ENCODE measurements at places on chromosomes 3 and 15. TPM values are rescaled to one million over a fixed set of nuclear protein-coding genes. Genes with fewer than 3 reads are reported as not detected.

The HCLS1 gene
- 28.6 TPM for total RNA-seq

The CEP19 gene
- 5.4 TPM for total RNA-seq

The PLAAT1 gene
- not detected for total RNA-seq

The FEM1B gene
- total RNA-seq = 36.2 TPM

The CCR8 gene
- total RNA-seq = not detected

The SRPRB gene
- 110 TPM for total RNA-seq

- H3K4me1 ChIP-seq = no peaks in the 10 kb centered on the region
- no peak overlapping the region for H3K27ac ChIP-seq
- no peak for DNase-seq
- no peaks in the 10 kb centered on the region for H3K27me3 ChIP-seq
- no peak overlapping the region for H3K4me3 ChIP-seq
Measured at GRCh38 chr3:339351-339750, 142.8 kb downstream of the CHL1 start.

- H3K27ac ChIP-seq = no peak overlapping the region
- DNase-seq = no peak
- no peaks in the 10 kb centered on the region for H3K36me3 ChIP-seq
- no peaks in the 10 kb centered on the region for H3K27me3 ChIP-seq
- no peak overlapping the region for H3K4me3 ChIP-seq
- H3K4me1 ChIP-seq = peaks cover 36% of the 10 kb centered on the region
Measured at GRCh38 chr3:73558727-73559075, 66.0 kb downstream of the PDZRN3 start.

DNA sequence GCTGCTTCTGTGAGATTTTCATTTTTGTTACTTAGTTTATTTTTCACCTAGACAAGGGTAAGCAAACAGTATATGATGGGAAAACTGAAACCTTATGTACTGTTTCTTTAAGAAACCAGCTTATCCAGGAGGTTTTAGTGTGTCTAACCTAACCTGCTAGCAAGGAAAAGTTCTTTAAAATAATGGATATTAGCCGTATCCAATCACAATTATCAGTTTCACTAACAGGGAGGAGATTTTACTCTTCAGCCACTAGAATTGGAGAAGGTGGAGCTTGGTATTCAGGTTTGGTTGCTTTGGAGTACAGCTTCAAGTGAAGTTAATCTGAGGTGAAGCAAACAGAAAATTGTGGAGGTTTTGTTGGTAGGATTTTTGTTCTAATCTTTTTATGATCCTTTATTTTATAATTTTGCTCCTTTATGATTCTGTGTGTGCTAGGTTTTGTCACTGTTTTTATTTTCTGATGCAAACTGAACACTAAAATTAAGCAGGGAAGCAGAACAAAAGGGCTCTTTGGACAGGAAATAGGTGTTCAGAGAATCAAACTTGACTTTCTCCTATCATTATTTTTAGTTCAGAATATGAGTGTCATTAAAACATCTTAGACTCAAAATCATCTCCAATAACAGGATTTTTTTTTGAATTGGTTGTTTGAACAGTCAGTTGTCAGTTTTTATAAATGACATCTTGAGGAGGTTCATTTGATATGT is 13.0 kb downstream of the ZFAND6 start:
- peak; percentile 90 for DNase-seq
- H3K4me1 ChIP-seq = peaks cover 66% of the 10 kb centered on the region
- no peaks in the 10 kb centered on the region for H3K27me3 ChIP-seq
- H3K36me3 ChIP-seq = no peaks in the 10 kb centered on the region

DNA sequence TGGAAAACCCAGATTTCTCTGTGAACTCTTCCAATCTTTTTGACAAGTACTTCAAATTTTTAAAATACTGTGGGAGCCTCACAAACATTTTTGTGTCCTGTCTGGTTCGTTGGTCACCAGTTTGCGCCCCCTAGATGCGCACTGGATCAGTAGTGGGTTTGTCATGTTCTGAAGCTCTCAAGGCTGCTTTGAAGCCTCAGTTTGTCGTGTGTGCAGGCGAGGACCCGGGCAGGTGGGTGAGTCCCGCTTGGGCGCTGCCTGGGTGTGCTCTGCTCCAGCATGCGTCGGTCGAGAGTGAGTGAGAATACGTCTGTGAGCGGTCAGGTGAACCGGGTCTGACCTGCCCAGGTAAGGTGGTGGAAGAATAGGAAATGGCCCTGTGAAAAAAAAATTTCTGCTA is 17.3 kb upstream of the AEN start:
- no peak overlapping the region for H3K4me3 ChIP-seq
- no peak overlapping the region for H3K27ac ChIP-seq
- H3K4me1 ChIP-seq = no peaks in the 10 kb centered on the region
- no peaks in the 10 kb centered on the region for H3K36me3 ChIP-seq
- no peak for DNase-seq

- H3K4me1 ChIP-seq = no peaks in the 10 kb centered on the region
- 0 out of 2 replicates have a peak, but pooled peaks cover 8% of the 10 kb centered on the region for H3K27me3 ChIP-seq
- peak; percentile 32 for DNase-seq
- H3K4me3 ChIP-seq = no peak overlapping the region
- no peaks in the 10 kb centered on the region for H3K36me3 ChIP-seq
Measured at GRCh38 chr3:129345971-129346370, 67.3 kb downstream of the HMCES start.

DNA sequence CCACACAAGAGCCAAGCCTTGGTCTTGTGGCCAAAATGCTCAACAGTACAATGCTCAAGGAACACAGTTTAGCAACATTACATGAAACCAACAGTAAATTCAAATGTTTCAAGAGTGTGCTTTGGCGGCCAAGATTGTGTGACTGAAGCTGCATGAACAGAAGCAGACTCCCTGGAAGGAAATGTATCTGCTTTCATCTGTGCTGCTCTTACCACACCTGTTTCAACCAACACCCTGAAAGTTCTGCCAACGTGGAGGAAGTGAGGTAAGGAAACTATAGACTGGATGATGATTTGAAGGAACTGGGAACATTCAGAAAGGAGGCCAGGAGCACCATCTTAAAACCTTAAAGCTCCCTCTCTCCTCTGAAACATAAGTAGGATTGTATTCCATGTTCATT is 55.7 kb downstream of the MB21D2 start:
- no peak for DNase-seq
- no peak overlapping the region for H3K4me3 ChIP-seq
- H3K27ac ChIP-seq = no peak overlapping the region
- H3K36me3 ChIP-seq = no peaks in the 10 kb centered on the region
- peaks cover 16% of the 10 kb centered on the region for H3K4me1 ChIP-seq
- H3K27me3 ChIP-seq = no peaks in the 10 kb centered on the region

GRCh38 chr3:50604628-50605588 is 6.7 kb downstream of the CISH start:
- no peaks in the 10 kb centered on the region for H3K36me3 ChIP-seq
- no peaks in the 10 kb centered on the region for H3K27me3 ChIP-seq
- DNase-seq = no peak
- peaks cover 19% of the 10 kb centered on the region for H3K4me1 ChIP-seq

- peaks cover 13% of the 10 kb centered on the region for H3K4me1 ChIP-seq
- DNase-seq = peak; percentile 60
Measured at GRCh38 chr15:99371180-99372103, 120.2 kb downstream of the LRRC28 start.

- H3K4me3 ChIP-seq = no peak overlapping the region
- H3K27ac ChIP-seq = peak overlapping the region; percentile 55
- H3K4me1 ChIP-seq = peaks cover 29% of the 10 kb centered on the region
- no peak for DNase-seq
- H3K36me3 ChIP-seq = peaks cover 26% of the 10 kb centered on the region
Measured at GRCh38 chr3:172279191-172279640, 169.0 kb downstream of the GHSR start.

DNA sequence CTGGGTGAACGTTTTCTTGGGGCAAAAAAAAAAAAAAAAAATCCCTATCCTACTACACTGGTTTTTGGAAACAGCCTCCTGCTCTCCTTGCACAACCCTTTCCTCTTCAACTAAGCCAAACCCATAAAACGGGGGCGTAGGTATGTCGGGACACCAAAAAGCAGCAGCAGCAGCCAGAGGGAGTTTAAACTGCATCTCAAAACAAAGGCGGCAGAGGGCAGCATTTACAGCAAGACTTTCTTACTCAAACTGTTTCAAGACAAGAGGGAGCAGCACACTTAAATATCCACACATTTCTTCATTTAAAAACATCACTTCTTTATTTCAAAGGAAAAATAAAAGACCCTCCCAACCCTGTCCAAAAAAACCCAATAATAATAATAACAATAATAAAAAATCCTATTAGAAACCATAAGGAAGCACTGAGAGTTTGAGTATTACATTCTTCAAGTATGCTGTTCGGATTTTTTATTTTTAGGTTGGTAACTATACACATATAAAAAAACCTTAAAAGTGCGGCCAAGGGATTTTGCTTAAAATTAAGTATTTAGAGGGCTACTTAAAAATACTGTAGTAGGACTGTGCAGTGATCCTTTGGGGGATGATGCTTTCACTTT is 43.9 kb upstream of the PLXND1 start:
- no peaks in the 10 kb centered on the region for H3K36me3 ChIP-seq
- DNase-seq = peak; percentile 93
- peak overlapping the region; percentile 10 for H3K4me3 ChIP-seq
- no peak overlapping the region for H3K27ac ChIP-seq
- H3K27me3 ChIP-seq = no peaks in the 10 kb centered on the region
- peaks cover 54% of the 10 kb centered on the region for H3K4me1 ChIP-seq

DNA sequence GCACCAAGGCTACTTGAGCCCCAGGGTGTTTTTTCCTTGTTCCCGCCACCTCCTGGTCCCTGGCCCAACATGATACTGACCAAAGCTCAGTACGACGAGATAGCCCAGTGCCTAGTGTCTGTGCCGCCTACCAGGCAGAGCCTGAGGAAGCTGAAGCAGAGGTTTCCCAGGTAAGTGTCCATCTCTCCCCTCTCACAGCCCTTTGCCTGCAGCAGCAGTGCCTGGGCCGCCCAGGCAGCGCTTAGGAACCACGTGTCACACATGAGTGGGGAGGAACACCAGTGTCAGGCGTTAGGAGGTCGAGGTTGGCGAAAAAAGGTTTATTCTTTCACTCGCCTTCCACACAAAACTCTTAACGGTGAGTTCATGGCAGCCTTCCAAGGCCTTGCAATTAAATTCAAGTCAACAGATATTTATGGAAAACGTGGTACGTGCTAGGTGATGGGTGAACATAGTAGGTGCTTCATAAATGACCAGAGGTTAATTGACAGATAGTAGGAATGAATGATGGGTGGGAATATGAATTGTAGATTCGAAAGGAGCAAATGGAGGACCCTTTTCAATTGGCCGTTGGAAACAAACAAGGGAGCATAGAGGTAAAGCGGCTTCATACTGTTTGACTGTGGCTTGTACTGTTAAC is 486 bp downstream of the CDIN1 start:
- peak; percentile 56 for DNase-seq
- peak overlapping the region; percentile 81 for H3K4me3 ChIP-seq
- H3K4me1 ChIP-seq = peaks cover 17% of the 10 kb centered on the region
- H3K27ac ChIP-seq = 0 out of 2 replicates have a peak overlapping the region, but pooled peaks have one; percentile 66
- H3K36me3 ChIP-seq = peaks cover 3% of the 10 kb centered on the region

DNA sequence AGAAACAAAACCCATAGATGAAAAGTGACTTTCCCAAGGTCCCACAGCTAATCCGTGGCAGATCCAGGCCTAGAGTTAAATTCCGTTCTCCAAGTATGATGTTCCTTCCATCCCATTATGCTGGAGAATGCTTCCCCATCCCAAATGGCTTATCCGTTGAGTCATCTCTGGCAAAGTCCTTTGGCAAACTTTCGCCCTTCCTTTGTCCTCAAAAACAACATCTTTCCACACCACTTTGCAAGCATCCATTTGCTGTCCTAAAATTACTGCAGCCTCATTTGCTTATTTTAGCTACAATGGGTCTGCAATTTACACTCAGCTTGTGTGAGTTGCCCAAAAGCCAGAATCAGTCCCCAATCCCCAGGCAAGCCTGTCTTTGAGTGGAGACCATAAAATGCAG is 304.0 kb upstream of the TLE3 start:
- no peaks in the 10 kb centered on the region for H3K36me3 ChIP-seq
- H3K27ac ChIP-seq = no peak overlapping the region
- peak; percentile 43 for DNase-seq
- H3K4me3 ChIP-seq = no peak overlapping the region
